ENCODE measurements at places on chromosomes 4 and X.

- no peak for DNase-seq
Observed at GRCh38 chrX:108341947-108342346, 96.3 kb downstream of the COL4A6 start.

- no peak for DNase-seq
Observed at GRCh38 chrX:69085151-69085550, 80.1 kb downstream of the PJA1 start.

DNA sequence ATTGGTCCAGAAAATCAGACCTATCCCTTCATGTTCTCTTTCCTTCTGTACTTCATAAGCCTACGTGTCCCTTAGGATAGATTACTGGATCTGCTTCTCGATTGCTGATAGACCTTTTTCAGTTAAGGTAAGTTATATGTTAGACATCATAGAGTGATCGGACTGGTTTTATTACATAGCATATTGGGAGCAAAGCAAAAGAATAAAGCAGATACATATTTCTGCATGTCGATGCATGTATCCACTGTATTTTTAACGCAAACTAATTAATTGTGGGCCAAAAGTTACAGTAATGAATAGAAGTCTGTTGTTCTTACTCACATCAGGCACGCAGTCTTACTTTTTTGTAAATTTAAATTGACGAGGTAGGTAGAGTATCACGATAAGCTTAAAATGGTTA lies 106.4 kb downstream of the SLIT2 start:
- no peak for DNase-seq

- peak; percentile 1 for DNase-seq
Observed at GRCh38 chrX:96843566-96843965, 40.1 kb upstream of the RPA4 start.

DNA sequence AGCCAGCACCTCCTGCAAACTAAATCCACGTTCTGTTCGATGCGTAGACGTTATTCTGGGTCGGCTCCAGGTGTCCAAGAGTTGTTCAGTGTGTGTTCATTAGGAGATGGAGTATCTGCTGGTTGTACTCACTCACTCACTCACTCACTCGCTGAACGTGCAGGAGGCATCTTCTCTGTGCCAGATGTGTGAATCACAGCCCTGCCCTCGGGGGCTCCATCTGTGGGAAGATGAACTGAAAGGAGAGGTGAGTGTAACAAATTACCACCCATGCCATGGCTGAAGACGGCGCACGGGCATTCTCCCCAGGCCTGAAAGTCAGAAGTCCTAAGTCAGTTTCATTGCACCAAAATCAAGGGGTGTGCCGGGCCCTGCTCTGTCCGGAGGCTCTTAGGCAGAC lies 16.1 kb downstream of the NSG1 start:
- DNase-seq: peak; percentile 71

GRCh38 chrX:47587906-47588735 lies 5.9 kb downstream of the TIMP1 start:
- DNase-seq: no peak

DNA sequence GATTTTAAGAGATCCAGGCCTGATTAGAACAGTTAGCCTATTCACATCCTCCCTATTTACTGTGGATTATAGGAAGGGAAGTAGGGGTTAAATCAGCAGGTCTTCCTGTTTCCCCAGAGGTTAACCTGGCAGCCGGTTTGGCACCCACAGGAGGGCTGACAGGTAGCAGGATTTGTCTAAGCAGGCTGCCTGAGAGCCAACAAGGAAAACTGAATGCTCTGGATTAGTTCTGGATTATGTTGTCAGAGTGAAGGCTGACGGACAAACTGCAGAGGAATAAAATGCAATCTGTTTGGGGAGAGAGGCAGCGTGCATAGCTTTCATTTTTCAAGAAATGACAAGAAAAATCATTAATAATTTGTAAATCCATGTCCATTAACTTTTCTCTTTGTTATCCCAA lies 397.1 kb upstream of the FAM241A start:
- DNase-seq: no peak

DNA sequence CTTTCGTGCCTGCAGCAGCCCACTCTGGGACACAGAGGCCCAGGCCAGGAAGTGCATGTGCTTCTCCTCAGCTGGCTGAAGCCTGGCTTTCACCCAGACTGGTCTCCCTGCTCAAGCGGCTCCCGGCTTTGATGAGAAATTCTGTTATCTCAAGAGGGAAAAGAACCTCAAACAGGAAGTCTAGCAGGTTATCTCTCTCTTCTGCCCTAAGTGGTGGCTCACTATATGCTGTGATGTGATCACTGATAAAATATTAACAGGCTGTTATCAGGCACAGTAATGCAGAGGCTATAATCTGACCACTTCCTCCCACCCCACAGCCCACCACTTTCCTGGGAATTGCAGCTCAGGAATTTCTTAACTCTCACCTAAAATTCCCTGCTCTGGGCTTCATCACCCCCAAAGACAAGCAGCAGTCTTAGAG lies 13.3 kb downstream of the CLDN2 start:
- peak; percentile 30 for DNase-seq

GRCh38 chrX:8405631-8406030 lies 59.0 kb upstream of the VCX3B start:
- no peak for DNase-seq

GRCh38 chr4:130025701-130026100 lies 929.7 kb downstream of the C4orf33 start:
- no peak for DNase-seq

DNA sequence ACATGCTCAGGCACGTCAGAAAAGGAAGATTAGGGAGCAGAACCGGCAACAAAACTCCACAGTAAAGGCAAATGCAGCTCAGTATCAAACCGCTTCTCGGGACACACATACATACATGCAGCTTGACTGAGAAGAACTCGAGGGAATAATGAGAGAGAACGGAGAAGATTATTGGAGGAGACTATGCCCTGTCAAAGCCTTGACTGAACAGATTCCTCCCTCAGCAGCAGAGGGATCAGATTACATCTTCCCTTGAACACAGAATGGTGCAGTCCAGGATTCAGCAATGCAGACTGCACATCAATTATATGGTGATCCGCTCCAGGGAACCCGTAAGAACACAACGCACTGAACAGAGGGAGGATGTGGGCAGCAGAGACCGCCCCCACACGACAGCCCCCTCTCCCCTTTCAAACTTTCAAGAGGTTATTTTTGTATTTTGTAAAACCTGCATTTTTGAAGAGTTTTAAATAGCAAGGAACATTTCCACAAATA lies 183.2 kb downstream of the FBXW7 start:
- DNase-seq: peak; percentile 92

GRCh38 chr4:62377700-62378099 lies 1177.6 kb downstream of the ADGRL3 start:
- DNase-seq: no peak

DNA sequence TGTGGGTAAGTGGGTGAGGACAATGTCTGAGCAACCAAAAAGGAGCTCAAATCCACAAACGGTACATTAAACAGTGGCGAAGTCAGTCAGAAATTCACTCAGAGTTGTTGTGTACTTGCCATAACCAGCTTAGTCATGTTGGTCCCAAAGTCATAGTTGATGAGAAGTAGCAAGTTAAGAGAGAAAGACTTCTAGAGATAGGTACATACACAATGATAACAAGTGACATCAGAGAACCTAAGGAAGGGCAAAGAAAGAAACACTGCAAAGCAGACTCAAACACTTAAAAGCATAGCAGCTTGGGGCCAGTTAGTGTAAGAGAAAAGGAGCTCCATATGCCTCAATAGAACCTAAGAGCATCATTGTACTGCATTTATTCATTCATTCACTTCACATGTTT lies 30.2 kb downstream of the DYNLT3 start:
- DNase-seq: no peak
